ENCODE measurements at places on chromosomes 1 and 21.

DNA sequence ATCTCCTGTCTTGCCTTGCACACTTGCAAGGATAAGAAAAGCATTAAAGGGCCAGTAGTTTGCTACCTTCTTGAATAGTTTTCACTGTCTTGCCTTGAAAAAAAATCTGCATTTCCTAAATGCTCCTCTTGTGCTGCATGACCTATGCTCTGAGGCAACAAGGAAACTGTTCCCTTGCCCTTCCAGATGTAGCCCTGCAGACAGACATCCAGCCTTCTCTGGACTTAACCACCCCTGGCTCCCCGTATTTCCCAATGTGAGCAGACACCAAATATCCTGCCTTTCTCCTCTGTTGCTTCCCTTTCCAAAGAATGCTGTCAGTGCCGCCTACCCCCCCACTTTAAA lies 177.6 kb downstream of the GABPA start:
- no peak for DNase-seq

GRCh38 chr1:114620419-114620818 lies 39.0 kb upstream of the BCAS2 start:
- DNase-seq, result no peak

GRCh38 chr1:113811156-113811887 lies 954 bp downstream of the RSBN1 start:
- DNase-seq, result no peak

DNA sequence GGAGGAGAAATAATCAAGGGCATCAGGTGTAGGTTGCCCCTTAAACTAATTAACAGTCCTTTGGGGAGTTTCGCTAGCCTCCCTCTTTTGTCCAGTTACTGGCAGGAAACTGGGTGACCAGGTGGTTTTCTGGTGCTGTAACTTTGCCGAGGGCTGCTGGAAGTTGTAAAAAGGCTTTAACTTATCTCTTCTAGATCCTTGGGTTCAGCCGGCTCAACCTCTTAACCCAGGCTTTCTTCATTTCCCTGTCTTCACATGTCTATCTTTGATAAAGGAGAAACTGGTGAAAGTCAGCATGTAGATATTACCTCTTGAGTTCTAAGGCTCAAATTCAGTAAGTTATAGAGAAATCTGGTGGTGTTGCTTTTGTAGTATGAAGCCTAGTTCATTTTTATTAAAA lies 289.7 kb upstream of the NRIP1 start:
- DNase-seq, result no peak

DNA sequence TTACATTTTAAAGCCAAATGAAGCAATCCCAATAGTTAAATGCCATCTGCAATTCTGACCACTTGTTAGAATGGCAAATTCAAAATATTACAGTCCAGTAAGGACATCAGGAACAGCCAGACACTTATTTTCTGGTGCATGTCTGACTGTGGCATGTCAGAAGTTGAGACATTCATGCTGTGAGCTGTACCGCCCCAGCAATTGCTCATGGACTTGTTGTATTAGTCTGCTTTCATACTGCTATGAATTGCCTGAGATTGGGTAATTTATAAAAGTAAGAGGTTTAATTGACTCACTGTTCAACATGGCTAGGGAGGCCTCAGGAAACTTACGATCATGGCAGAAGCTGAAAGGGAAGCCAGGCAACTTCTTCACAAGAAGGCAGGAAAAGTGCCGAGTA lies 19.1 kb downstream of the DDAH1 start:
- no peak for DNase-seq

DNA sequence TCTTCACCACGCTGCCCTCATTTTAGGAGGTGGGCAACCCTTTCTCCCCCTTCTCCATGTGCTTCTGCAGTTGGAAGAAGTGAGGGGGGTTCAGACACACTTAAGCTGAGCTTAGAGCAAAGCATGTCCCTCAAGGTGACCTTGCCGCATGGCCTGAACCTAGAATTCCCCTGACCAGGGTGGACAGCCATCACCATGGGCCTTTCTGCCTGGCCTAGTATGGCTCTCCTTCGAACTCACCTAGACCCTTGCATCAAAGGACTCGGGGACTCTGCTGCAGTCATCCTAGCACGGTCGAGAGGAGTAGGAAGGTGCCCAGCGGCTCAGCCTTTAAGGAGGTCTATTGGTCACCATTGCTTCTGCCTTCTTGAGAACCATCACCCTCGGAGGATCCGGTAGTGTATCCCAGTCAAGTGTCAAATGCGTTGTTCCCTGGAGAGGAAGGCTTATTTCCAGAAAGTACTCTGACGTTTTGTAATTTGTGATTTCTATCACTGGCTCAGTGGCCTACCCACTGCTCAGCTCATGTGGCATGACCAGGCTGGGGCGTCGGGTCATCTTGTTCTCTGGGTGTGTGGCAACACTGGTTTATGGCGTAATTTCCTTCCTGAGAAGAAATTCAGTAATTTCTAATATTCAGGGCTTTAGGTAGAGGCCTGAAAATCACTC lies at the start of gene KCNE1:
KCNE1 (minus strand) TSS at position 424 of the 669 bp plus-strand sequence. CDS start 62,576 bp downstream, outside the sequence.
- no peak for DNase-seq

DNA sequence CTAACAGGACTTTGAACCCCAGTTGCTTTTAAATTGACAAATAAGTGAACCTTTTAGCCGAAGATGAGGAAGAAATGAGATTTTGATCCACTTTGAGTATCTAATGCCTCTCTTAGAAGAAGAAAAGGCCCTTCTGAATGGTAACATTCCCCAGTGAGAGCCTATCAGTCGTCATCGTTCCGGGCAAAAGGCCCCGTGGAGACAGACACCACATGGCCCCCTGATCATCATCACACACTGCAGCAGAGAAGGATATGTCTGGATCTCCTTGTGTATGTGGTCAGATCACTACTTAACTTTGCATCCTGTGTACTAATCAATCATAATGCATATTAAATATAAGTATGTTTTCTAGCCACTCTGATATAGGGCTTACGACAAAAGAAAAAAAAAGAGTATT lies 87.3 kb upstream of the SMYD2 start:
- no peak for DNase-seq

- DNase-seq, result no peak
These were observed 21.3 kb upstream of the LRRC3 start for GRCh38 chr21:44433791-44434567.

- no peak for DNase-seq
These were observed 95.3 kb downstream of the COP1 start for GRCh38 chr1:176111835-176112234.

GRCh38 chr1:180953291-180954004 lies 40.8 kb downstream of the KIAA1614 start:
- no peak for DNase-seq

DNA sequence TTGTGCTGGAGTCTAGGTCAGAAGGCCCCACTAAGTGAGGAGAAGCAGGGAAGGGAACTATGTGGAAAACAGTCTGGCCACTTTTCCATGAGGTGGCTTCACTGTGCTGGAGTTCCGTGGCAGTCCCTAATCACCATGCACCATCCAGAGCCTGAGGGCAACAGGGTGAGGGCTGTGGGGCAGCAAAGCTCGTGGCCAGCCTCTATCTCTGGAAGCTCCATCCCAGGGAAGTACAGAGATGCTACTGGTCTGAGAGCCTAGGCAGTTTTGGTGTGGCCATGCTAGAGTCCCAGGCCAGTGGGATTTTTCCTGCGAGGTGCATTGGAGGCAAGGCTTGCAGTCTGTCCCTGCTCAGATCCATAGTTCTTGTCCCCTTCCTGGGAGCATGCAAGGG lies 157.3 kb upstream of the LRRC7 start:
- DNase-seq, result no peak

- no peak for DNase-seq
These were observed 58.0 kb downstream of the B3GALT5 start for GRCh38 chr21:39670701-39671100.

DNA sequence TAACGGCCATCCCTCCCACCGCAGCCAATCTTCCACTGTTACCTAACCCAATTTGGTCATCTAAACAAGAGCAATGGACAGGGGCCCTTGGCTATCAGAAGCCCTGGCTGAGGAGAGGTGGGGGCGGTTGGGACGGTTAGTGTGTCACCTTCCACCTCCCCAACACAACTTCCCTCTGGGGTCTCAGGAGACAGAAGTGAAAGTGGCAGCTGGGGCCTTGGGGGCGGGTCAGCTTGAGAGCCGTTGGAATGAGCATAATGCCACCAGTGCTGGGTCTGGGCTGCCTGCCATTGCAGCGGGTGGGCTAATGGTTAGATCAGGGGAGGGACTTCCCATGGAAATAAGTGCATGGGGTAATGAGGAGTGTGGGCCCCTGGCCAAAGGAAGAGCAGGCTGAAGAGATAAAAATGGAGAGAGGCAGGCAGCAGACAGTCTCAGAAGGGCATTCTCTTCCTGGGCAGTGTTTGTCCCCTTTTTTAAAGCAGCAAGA lies 7.9 kb downstream of the MEF2D start:
- DNase-seq, result no peak

- DNase-seq, result no peak
These were observed 27.0 kb upstream of the PEX10 start for GRCh38 chr1:2439369-2439768.

DNA sequence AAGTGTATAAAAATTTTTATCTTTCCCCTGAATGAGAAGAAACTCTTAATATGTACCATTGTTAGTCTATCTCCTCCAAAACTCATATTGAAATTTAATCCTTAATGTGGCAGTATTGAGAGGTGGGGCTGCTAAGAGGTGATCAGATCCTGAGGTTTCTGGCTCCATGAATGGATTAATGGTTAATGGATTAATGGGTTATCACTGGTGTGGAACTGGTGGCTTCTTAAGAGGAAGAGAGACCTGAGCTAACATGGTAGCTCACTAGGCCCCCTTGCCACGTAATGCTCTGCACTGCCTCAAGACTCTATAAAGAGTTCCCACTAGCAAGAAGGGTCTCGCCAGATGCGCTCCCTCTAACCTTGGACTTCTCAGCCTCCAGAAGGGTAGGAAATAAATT lies 70.6 kb upstream of the ZBTB18 start:
- DNase-seq, result no peak

DNA sequence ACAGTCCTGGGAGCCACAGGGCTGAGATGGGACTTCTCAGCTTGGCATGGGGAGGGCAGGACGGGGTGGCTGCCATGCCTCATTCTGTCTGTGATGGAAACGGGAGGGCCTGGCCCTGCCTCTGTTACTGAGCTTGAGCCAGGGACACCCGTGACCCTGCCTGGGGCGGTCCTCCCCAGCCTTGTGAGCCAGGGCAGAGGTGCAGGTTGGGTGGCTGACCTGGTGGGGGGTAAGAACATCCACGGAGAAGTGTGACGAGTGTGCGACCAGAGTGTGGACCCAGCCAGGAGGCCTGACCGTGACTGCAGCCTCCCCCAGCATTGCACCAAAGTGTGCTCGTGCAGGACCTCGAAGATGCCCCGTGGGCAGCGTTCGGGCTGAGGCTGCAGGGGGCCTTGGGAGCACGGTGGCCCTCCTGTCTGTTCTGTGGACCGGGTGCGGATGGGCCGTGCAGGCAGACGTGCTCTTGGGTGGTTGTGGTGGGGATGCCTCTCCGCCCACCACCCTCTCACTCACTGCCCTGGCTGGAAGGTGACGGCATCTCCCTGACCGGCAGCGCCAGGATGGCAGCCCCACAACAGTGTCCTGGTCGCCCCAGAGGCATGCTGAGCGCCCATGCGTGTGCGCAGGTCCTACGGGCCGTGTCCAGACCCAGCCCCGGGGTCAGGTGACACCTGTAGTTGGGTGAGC lies 45.4 kb downstream of the SKI start:
- DNase-seq, result no peak

GRCh38 chr1:244092293-244092963 lies 41.3 kb downstream of the ZBTB18 start:
- DNase-seq, result no peak

DNA sequence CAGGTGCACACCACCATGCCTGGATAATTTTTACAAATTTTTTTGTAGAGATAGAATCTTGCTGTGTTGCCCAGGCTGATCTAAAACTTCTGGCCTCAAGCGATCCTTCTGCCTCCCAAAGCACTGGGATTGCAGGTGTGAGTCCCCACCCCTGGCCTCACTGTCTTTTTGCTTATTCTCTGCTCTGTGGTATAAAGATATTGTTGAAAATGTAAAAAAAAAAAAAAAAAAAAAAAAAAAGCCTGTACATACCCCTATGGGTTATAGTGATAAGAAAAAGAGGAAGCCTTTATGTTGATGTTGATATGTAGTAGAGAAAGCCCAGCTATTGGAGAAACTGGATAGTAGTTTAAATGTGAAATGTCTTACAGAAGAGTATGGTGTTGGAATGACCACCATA lies 125.8 kb downstream of the XPR1 start:
- no peak for DNase-seq

DNA sequence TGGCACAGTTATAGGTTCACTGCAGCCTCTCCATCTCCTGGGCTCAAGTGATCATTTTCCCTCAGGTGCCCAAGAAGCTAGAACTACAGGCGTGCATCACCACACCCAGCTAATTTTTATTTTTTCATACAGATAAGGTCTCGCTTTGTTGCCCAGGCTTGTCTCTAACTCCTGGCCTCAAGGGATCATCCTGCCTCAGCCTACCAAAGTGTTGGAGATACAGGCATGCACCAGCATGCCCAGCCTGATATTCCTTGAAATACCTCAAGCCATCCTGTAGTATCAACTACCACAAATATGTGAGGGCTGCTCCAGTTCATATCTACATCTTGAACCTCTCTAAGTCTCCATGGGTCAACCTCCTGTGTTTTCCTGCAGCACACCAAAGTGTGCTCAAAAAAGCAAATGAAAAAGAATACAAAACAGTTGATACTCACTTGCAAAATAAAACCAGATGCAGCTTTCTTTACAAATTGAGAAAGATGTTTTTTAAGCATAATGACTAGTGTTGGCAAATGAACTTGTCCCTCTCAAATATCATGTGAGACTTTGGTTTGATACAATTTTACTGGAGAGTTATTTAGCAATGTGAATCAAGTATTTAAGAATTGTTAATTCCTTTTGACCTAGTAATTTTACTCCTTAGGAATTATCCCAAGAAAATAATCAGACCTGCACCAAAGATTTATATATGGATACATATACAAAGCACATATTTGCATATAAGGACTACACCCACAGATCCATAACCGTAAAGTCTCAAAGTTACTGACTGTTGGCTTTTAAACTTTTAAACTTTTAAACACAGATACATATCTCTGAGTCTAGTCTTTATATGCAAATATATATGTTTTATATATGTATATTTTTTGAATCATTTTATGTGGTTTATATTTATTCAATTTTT lies 197.7 kb downstream of the NRIP1 start:
- DNase-seq, result no peak

DNA sequence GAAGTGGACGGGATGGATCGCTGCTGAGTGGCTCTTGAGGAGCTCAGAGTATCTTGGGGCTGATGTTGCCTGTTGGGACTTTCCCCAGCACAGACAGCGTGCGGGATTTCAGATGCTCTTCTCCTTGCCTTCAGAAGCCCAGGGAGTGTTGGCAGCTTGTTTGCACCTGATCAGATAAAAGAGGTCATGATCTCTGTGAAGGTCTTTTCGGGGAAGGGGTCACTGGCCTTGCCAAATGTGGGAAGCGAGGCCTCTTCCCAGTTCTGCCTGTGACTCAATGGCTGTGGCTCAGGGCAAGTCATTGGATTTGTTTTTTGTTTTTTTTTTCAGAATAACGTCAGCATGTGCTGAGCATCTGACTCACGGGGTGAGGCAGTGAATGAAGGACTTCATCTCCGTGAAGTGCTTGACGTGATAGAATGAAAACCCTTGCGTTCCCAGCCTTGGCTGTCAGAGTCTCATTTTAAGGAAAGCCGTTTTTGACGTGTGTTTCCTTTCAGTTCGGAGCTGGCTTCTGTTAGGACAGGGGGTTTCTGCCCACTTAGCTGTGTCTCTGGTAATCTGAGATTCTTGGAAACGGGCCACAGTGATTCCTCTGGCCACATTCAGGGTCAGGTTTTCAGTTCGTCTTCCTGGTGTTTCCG lies 46.7 kb downstream of the GALNT2 start:
- no peak for DNase-seq

- no peak for DNase-seq
These were observed 149.4 kb downstream of the ELAVL4 start for GRCh38 chr1:50257940-50258685.

Data from iPS DF 6.9 (cell line).